Cardiac muscle cell (in vitro differentiated cells and primary cell): ENCODE measurements at places on chromosomes 1 and 21.

DNA sequence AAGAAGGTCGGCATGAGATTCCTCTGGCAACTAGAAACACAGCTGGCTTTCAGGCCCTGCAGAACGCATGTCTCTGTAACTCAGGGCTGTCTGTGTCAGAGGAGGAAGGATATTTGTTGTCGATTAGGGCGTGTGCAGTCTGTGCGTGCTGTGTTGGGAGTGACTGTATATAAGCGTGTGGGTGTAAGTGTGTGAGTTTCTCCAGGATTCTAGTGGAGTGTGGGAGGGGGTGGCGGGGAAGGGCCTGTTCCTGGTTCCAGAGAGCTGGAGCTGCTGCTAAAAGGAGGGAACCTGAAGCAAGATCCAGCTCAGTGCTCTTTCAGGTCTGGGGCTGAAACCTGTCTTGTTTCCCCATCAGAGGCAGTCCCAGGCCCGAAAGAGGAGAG lies 74.3 kb downstream of the SLC16A1 start:
- H3K27me3 ChIP-seq = no peaks in the 10 kb centered on the region
- H3K27ac ChIP-seq = no peak overlapping the region
- H3K4me1 ChIP-seq = no peaks in the 10 kb centered on the region
- H3K4me3 ChIP-seq = no peak overlapping the region

GRCh38 chr1:168317309-168317708 lies 36.6 kb downstream of the TBX19 start:
- DNase-seq = no peak
- H3K27me3 ChIP-seq = no peaks in the 10 kb centered on the region
- no peaks in the 10 kb centered on the region for H3K36me3 ChIP-seq
- H3K4me3 ChIP-seq = no peak overlapping the region
- H3K4me1 ChIP-seq = no peaks in the 10 kb centered on the region
- no peak overlapping the region for H3K27ac ChIP-seq

DNA sequence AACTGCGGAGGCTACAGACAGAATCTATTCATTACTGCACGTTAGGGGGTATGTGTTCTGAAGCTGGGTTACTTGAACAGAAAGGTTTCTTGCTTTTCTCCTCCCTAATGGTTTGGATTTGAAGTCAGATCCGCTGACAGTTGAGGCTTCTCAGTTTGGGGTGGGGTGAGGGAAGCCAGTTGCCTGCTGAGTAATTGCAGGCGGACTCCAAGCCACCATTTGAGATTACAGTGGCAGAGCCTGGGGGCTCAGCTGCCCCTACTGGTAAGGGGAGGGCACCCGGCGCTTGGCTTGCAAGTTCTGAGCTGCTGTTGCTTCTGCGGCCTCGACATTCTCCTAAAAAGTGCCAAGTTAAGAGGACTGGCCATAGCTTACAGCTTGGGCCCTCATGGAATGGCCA lies 2.0 kb downstream of the GRHL3 start:
- no peak overlapping the region for H3K27ac ChIP-seq
- H3K27me3 ChIP-seq = peaks cover 26% of the 10 kb centered on the region
- DNase-seq = no peak
- no peak overlapping the region for H3K4me3 ChIP-seq
- peaks cover 14% of the 10 kb centered on the region for H3K4me1 ChIP-seq
- H3K36me3 ChIP-seq = no peaks in the 10 kb centered on the region

DNA sequence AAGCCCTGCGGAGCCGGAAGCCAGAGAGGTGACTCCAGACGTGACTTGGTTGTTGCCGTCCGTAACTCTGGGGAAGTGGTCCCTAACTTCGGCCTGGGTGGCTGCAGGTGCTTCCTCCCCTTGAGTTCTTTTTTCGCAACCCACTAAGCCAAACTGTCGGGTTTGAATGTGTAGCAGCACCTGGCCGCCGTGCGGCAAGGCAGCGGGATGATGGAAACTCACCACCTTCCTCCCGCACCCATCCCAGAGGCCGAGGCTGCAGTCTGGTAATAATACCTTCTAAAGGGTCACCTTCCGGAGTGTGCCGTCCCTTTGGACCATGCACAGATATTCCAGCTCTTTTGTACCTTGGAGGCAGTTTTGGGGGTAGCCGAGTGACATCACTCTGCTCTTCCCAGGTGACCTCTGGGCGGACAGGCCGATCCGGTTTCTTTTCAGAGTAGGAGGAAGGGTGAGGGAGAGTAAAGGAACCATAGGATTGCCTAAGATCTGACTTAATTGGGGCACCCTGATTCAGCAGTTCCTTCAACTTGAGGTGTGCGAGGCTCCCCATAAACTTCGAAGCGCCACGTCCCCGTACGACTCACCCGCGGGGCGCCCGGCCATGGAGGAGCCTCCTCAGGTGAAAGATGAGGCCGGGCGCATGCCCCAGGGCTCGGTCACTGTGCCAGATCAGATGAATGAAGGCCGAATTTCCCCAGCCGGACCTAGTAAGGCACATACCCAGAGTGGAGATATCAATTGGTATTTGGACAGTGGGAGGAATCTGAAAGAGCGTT lies 1.0 kb downstream of the KCNK1 start:
- no peak overlapping the region for H3K27ac ChIP-seq
- H3K4me1 ChIP-seq = peaks cover 4% of the 10 kb centered on the region
- no peaks in the 10 kb centered on the region for H3K36me3 ChIP-seq
- H3K4me3 ChIP-seq = peak overlapping the region; percentile 61
- peaks cover 46% of the 10 kb centered on the region for H3K27me3 ChIP-seq

GRCh38 chr1:152444045-152444444 lies 30.0 kb upstream of the CRNN start:
- H3K27ac ChIP-seq = no peak overlapping the region
- H3K36me3 ChIP-seq = no peaks in the 10 kb centered on the region
- no peaks in the 10 kb centered on the region for H3K27me3 ChIP-seq
- no peaks in the 10 kb centered on the region for H3K4me1 ChIP-seq
- DNase-seq = no peak

DNA sequence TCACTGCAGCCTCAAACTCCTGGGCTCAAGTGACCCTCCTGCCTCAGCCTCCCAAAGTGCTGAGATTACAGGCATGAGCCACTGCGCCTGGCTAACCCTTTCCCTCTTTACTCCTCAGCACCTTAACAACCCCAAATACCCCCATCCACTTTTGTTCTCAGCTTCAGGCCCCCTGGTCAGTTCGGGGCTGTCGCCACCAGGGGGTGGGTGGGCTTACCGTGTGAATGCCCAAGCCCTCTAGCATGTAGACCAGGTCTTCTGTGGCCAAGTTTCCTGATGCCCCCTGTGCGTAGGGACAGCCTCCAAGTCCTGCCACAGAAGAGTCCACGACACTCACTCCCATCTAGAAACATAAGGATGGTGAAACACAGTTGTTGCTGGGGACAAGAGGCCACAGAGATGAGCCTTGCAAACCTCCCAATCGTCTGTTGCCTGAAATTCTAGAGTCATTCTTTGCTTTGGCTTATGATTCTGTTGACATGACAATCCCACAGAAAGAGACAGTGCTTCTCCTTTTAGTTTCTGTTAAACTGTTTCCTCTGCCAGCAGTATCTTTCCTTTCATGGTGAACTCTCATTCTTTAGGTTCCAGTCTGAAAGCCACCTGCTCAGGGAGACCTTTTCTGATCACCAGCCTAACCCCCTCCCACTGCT lies 3.8 kb upstream of the GALE start:
- peaks cover 3% of the 10 kb centered on the region for H3K36me3 ChIP-seq
- no peak overlapping the region for H3K4me3 ChIP-seq
- H3K4me1 ChIP-seq = peaks cover 4% of the 10 kb centered on the region
- no peak overlapping the region for H3K27ac ChIP-seq
- H3K27me3 ChIP-seq = no peaks in the 10 kb centered on the region

DNA sequence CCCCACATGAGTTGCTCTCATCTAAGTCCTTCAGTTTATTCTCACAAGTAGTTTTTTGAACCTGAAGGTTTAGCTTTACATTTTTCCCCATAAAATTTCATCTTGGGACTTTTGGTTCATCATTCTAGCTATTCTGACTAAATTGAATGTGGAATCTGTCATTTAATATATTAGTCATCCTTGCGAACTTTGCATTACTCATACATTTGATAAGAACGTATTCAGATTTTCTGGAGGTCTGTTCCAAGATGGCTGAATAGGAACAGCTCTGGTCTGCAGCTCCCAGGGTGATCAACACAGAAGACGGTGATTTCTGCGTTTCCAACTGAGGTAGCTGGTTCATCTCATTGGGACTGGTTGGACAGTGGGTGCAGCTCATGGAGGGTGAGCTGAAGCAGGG lies 59.8 kb upstream of the CSF1 start:
- no peak overlapping the region for H3K27ac ChIP-seq
- H3K27me3 ChIP-seq = no peaks in the 10 kb centered on the region
- H3K4me1 ChIP-seq = peaks cover 18% of the 10 kb centered on the region
- H3K36me3 ChIP-seq = no peaks in the 10 kb centered on the region
- H3K4me3 ChIP-seq = no peak overlapping the region

- H3K4me3 ChIP-seq = no peak overlapping the region
- no peaks in the 10 kb centered on the region for H3K27me3 ChIP-seq
- no peak for DNase-seq
Measured at GRCh38 chr1:218677026-218677425, 331.9 kb downstream of the TGFB2 start.

DNA sequence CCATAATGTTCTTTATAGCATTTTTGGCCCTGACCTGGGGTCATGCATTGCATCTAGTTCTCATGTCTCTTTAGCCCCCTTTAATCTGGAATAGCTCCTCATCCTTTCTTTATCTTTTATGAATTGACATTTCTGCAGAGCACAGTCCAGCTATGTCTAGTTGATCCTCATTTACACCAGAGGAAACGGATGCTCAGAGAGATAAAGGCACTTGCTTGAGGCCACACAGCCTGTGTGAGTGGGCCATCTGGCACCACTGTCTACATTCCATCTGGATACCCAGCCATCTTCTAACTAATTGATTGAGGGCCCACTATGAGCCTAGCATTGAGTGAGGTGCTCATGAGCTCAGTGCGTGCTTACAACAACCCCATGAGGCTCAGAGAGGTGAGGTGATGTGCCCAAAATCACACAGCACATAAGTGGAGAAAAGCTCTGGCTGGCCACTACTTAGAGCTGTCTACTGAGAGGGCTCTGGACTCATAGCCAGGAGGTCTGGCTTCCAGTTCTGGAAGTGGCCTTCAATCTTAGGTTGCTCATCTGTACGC lies 3.5 kb downstream of the HPCA start:
- H3K4me1 ChIP-seq = no peaks in the 10 kb centered on the region
- no peaks in the 10 kb centered on the region for H3K36me3 ChIP-seq
- H3K4me3 ChIP-seq = no peak overlapping the region
- peaks cover 74% of the 10 kb centered on the region for H3K27me3 ChIP-seq
- no peak overlapping the region for H3K27ac ChIP-seq

GRCh38 chr1:12436817-12437599 lies 181.0 kb downstream of the DHRS3 start:
- peaks cover 19% of the 10 kb centered on the region for H3K4me1 ChIP-seq
- H3K27me3 ChIP-seq = no peaks in the 10 kb centered on the region
- no peak overlapping the region for H3K27ac ChIP-seq
- no peaks in the 10 kb centered on the region for H3K36me3 ChIP-seq

- no peak overlapping the region for H3K27ac ChIP-seq
Measured at GRCh38 chr1:101435831-101436511, 199.2 kb downstream of the S1PR1 start.

GRCh38 chr1:192867180-192867579 lies 58.3 kb downstream of the RGS2 start:
- no peaks in the 10 kb centered on the region for H3K4me1 ChIP-seq
- H3K27ac ChIP-seq = no peak overlapping the region
- no peaks in the 10 kb centered on the region for H3K36me3 ChIP-seq
- H3K4me3 ChIP-seq = no peak overlapping the region

- H3K36me3 ChIP-seq = no peaks in the 10 kb centered on the region
- H3K27ac ChIP-seq = no peak overlapping the region
- no peak for DNase-seq
- H3K4me3 ChIP-seq = no peak overlapping the region
- H3K4me1 ChIP-seq = no peaks in the 10 kb centered on the region
- H3K27me3 ChIP-seq = no peaks in the 10 kb centered on the region
Measured at GRCh38 chr1:30877205-30877912, 31.2 kb downstream of the SDC3 start.

DNA sequence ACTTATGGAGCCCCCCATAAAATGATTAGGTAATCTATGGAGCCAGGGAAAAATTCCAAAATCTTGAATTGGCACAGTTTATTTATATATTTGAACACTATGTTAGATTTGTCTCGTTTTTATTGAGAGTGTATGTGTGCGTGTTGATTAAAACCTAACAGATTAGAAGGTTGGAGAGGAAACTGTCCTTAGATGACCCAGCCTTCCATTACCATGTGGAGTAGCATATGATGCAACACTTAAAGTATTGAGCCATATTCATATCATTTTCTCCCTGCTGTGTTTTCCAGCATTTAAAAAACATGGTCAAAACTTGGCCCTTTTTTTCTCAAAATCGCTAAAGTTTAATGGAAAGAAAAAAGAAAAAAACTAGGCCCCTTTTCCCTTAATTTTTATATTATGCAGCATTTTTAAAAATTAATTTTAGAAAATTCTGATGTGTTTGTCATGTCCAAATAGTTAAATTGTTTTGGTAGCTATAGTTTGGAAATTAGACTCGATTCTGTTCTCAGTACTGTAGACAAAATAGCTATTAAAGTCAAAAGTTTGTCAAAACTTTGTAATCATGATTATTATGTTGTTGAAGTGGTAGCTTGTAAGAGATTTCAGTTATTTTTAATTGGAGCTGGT lies 2.3 kb downstream of the LRRC8D start:
- H3K27ac ChIP-seq = no peak overlapping the region
- DNase-seq = peak; percentile 86
- no peak overlapping the region for H3K4me3 ChIP-seq
- peaks cover 8% of the 10 kb centered on the region for H3K4me1 ChIP-seq

DNA sequence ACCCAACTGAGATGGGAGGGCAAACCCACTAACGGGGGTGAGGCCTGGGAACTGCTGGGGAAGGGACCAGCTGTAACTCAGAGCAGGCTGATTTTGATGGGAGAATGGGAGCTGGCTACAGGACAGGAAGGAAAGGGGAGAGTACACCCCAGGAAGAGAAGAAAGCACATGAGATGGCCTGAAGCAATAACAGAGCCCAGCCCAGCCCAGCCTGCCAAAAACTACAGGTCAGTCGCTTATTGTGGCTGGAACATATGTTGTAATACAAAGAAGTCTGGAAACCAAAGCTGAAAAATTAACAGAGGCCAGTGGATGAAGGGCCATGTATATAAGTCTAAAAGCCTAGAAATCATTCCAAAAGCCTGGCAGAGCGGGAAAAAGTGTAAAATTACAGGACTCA lies 1.6 kb downstream of the ITLN2 start:
- no peak overlapping the region for H3K27ac ChIP-seq
- H3K4me1 ChIP-seq = no peaks in the 10 kb centered on the region
- peaks cover 9% of the 10 kb centered on the region for H3K27me3 ChIP-seq
- DNase-seq = no peak
- no peaks in the 10 kb centered on the region for H3K36me3 ChIP-seq

DNA sequence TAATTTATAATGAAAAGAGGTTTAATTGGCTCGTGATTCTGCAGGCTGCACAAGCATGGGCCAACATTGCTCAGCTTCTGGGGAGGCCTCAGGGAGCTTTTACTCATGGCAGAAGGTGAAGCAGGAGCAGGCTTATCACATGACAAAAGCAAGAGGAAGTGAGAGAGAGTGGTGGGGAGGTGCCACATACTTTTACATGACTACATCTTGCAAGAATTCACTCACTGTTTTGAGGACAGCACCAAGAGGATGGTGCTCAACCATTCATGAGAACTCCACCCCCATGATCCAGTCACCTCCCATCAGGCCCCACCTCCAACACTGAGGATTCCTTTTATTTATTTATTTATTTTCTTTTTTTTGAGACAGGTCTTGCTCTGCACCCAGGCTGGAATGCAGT lies 5.5 kb upstream of the PLEKHM2 start:
- no peaks in the 10 kb centered on the region for H3K27me3 ChIP-seq
- no peak overlapping the region for H3K4me3 ChIP-seq
- no peaks in the 10 kb centered on the region for H3K36me3 ChIP-seq

GRCh38 chr1:161817176-161817730 lies 51.1 kb downstream of the ATF6 start:
- DNase-seq = no peak
- H3K36me3 ChIP-seq = no peaks in the 10 kb centered on the region
- H3K4me1 ChIP-seq = no peaks in the 10 kb centered on the region
- no peaks in the 10 kb centered on the region for H3K27me3 ChIP-seq
